ENCODE measurements at places on chromosomes 11 and 22.

DNA sequence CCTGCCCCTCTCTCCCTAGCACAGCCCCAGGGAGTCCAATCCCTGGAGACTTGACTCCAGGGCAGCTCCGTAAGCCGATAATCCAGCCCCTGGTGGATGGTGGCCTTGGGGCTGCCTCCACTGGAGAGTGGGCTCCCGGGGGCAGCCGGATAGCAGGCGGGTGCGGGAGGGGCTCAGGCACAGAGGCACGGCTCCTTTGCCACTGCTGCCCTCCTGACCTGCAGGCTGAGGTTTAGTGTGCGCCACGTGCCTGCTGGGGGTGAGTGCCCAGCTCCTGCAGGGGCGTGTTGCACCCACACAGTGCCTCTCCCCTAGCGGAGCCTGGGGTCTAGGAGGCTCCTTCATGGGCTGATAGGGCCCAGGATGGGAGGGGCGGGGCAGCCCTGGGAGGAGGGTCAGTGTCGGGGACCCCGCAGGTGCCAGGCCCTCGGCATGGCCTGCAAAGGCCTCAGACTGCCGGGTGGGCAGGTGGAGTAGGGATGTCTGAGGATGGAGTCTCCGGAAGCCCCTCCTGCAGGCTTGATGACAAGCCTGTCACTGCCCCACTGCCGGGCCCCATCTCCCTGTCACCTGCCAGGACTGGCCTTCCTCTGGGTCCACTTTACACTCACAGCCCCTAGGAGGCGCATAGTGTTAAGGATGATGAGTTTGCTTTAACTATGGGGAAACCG is 5.6 kb downstream of the DUSP8 start:
- no peak for DNase-seq

DNA sequence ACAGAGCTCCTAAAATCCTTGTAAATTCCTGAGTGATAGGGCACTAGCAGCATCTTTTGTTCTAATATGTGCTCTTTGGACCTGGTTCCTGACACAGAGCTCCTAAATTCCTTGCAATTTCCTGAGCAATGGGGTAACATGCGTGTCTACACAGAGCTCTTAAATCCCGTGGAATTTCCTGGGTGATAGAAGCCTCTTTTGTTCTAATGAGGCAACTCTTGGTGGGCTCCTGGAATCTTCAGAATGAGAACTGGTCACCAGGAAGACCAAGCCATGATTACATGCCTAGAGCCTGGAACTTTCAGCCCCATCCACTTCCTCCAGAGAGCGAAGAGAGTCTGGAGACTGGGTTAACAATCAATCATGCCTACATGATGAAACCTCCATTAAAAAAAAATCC is 19.0 kb downstream of the RSF1 start:
- DNase-seq, result no peak

DNA sequence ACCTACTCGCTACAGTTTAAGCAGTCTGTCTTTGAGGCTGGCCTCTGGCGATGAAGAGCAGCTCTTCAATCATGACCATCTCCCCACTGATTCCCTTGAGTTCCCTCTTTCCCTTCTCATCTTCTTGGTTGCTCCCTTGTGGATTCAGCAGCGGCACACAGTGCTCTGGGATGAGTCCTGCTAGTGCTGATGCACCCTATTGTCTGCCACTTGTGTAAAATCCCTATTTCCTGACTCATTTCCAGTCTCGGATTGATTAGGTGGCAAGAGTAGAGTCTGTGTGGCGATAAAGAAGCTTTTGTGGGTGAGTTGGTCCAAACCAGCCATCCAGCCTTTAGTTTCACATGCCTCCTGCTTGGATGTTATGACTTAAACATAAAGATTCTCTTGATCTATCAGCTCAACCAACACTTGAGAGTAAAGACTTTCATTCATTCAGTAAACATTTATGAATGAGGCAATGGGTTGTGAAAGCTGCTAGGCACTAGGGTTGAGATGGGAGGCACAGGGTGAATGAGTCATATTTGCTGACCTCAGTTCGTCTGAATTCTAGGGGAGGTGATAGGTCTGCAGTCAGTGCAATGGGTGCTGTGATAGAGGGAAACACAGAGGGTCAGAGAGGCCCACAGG is 219.4 kb upstream of the RAG2 start:
- no peak for DNase-seq

DNA sequence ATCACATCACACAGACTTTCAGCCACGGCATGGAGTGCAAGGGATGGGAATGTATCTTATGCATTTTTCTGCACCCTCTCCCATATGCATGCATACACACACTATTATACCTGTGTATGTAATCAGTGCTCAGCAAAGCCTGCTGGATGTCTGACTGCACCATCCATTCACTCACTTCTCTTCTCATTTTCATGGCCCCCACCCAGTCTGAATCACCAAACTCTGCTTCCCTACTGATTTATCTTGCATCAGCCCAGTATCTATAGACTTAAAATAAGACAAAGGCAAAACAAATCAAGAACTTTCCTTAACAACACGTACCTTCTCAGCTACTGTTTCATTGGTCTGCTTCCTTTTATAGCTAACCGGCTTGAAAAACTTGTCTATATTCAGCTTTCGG is 21.6 kb downstream of the DBX1 start:
- no peak for DNase-seq

DNA sequence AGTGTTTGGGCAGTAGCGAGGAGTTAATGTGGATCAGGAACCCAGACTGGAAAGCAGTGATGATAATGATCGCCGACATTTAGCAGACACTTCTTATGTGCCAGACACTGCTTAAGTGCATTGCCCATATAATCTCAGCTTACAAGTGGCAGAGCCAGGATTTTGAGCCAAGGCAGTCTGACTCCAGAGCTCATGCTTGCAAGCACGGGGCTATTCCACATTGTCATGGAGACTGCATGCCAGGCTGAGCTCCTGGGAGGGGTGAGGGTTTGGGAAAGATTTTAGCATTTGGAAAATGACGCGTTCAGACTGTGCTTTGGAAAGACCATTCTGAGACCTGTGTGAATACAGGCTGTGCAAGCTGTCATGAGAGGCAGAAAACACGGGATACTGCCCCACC is 302.7 kb downstream of the DDX10 start:
- no peak for DNase-seq
